Stimulated activated CD4-positive, alpha-beta T cell treated with anti-CD3 and anti-CD28 coated beads, TNF-alpha, amount 100 ng/mL, for 1 hour (primary cell): ENCODE measurements at places on chromosomes 1 and 21.

- DNase-seq = peak; percentile 10
Measured at GRCh38 chr1:115138973-115139372, 49.7 kb upstream of the TSPAN2 start.

DNA sequence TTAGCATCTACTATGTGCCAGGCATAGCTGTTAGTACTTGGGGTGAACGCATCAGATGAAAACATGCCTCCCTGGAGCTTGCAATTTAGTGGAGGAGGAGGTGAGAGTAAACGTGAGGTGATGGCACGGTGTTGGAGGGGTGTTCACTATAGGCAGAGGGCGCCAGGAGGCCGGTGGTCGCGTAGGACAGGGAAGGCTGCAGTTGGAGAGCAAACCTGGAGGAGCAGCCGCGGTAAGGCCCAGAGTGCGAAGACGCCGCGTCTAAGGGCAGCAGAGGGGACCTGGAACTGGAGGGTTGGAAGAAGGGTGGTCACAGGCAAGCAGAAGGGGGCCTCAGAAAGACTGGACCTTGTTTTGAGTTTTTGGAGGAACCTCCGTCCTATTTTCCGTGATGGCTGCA lies 30.2 kb upstream of the TRIM17 start:
- DNase-seq = no peak

- no peak for DNase-seq
Measured at GRCh38 chr1:175881246-175881976, 138.0 kb upstream of the TNR start.

DNA sequence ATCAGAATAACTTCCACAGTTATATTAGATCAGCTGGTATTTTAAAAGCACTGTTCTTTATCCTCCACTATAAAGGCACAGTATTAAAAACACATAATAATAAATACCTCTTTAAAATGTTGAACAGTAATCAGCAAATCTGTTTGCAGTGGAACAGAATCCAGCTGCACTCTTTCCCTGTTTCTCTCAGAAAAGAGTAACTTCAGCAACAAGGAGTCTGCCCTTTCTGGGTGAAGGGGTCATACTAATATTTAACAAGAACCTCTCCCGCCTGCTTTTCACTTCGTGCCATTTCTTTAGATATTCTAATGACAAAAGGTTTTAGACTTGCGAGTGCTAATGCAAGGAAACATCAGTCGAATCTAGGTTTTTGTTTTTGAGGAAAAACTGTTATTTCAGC lies 194.2 kb upstream of the FMN2 start:
- no peak for DNase-seq

DNA sequence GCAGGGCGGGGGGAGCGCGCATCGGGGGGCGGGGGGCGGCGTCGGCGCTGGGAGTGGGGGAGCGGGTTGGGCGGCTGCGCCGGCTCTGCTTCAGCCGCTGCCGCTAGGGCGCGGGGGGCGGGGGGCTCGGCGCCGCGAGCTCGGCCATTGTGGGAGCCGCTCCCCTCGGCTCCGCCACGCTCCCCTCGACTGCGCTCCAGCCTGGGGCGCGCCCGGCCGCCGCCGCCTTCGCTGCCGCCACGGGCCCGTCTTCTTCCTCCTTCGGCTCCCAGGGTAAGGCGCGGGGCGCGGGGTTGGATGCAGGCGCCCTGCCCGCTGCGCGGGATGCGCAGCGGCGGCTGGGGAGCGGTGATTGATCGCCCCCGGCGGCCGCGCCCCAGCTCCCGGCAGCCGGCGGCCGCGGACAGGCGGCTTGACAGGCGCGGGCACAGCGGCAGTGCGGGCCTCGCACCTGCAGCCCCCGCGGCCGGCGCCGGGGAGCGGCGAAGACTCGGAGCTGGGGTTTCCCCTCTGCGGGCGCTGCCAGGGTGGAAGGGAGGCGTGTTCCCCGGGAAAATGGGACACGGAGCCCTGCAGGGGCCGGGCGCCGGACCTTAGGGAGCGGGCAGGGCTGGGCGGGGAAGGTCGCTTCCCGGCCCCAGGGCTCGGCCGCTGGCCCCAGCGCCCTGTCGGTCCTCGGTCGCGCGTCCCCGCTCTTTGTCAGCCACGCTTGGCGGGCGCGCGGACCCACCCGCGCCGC lies 55.3 kb downstream of the NDUFS5 start:
- no peak for DNase-seq

GRCh38 chr21:34887105-34887442 lies 162.0 kb downstream of the RUNX1 start:
- DNase-seq = no peak

DNA sequence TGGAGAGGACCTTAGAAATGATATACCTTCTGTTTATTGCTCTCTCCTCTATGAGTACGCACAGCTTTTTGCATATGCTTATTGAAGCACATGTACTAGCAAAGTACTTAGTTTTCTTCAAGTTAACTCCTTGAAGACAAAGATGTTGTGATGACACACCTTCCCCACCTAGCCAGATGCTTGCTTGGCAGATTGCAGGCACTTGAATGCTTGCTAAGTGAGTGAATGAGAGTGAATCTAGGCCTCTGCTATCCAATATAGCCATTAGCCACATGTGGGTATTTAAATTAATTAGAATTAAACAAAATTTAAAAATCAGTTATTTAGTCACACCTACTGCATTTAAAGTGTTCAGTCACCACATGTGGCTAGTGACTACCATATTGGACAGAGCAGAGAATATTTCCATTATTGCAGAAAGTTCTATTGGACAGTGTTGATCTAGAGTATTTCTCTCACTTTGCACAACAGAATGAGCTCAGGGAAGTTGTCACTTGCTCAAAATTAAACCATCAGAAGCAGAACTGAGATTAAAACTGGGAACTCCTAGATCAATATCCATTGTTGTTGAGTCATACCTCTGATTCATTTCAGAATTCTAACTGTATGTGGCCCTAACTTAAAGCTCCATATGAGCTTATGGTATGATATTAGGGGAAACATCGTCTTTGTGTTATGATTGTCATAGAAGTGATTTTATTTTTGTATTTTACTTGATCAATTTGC lies 8.6 kb upstream of the EEIG2 start:
- DNase-seq = no peak

GRCh38 chr1:77292551-77292950 lies 10.7 kb downstream of the AK5 start:
- no peak for DNase-seq

DNA sequence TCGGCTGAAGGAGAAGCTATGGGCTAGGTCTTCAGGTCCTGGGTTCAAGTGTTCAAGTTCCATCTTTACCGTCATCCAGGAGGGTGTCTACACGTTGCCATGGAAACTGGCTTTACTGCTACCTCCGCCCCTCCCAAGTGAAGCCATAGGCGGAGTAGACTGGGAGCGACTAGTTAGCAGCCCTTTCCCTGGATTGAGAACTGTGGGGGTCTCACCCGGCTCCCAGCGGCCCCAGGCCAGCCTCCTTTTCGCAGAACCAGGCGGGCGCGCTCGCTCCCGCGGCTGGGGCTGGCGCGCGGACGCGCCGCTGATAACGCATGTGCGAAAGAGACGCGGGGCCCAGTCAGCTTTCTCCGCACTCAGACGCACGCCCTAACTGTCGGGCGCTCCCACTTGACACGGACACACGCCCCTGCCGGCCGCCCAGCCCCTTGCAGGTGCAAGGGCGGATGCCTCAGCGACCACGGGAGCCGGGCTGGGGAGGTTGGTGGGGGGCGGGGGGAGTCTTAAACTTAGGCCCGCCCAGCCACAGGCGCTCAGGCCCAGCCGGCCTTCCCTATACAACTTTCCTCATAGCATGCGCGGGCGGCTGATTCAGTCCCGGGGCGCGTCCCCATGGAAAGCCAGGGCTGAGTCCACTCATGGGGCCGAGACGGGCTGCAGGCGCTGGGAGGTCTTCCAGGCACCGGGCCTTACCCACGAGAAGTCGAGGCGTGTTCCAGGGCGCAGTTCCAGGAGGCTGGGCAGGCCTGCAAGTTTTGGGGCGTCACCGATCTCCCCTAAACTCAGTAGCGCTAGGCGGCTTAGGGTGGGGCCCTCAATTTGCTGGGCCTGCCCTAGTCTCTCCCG lies 7.4 kb downstream of the EFNA4 start:
- DNase-seq = peak; percentile 50

GRCh38 chr1:204660509-204660908 lies 25.0 kb downstream of the LRRN2 start:
- no peak for DNase-seq

- no peak for DNase-seq
Measured at GRCh38 chr1:70586046-70586445, 175.0 kb downstream of the CTH start.

DNA sequence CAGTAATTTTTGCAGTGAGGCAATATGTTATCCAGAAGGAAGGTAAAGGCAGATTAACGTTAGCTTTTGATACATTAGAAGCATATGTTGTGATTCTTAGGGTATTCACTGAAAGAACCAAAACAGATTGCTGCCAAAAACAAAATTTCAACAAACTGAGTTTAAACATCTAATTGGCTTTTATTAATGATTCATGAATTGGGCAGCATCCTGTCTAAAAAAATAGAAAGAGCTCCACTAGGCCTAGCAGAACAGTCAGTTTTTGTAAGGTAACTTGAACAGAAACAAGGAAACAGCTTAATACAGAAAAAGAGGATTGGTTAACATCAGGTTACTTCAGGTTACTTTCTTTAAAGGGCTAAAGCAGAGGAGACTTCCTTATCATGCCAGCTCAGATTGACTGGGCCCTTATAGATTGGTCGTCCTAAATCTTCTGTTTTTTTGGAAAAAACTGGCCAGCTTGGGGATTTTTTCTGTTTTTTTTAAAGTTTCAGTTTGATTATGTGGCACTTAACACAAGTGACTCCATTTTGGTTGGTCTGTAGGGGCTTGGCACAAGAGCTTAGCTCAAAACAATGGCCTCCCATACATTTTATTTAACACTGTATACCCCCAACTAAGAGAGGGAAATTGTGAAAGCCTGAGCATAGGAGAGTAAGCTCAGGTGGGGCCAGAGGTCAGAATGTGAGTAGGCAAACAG lies 36.8 kb upstream of the GALNT2 start:
- no peak for DNase-seq

GRCh38 chr1:63643926-63644325 lies 50.7 kb downstream of the PGM1 start:
- no peak for DNase-seq

GRCh38 chr1:230794431-230794830 lies 47.2 kb downstream of the CAPN9 start:
- DNase-seq = no peak

GRCh38 chr1:83615370-83615769 lies 383.6 kb downstream of the TTLL7 start:
- DNase-seq = no peak

- DNase-seq = no peak
Measured at GRCh38 chr1:167289966-167290365, 69.3 kb downstream of the POU2F1 start.

DNA sequence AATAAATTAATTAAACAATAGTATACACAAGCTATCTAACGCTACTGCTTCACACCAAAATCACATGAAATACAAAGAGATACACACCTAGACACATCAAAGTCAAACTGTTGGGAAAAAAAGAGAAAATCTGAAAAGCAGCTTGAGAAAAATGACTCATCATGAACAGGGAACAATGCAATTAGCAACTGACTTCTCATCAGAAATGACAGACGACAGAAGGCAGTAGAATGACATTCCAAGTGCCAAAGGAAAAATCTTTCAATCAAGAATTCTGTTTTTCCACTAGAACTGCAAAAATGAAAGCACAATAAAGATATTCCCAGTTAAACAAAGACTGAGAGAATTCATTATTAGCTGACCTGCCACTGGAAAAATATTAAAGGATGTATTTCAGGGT lies 57.2 kb downstream of the CAPN9 start:
- DNase-seq = no peak

GRCh38 chr1:172670791-172671190 lies 11.9 kb downstream of the FASLG start:
- DNase-seq = no peak
